Mammary epithelial cell (primary cell): ENCODE measurements at places on chromosomes 4 and X. TPM values are rescaled to one million over a fixed set of nuclear protein-coding genes. Genes with fewer than 3 reads are reported as not detected.
A peak's percentile ranks its signal among the peaks of the same experiment; 100 is the strongest.

DNA sequence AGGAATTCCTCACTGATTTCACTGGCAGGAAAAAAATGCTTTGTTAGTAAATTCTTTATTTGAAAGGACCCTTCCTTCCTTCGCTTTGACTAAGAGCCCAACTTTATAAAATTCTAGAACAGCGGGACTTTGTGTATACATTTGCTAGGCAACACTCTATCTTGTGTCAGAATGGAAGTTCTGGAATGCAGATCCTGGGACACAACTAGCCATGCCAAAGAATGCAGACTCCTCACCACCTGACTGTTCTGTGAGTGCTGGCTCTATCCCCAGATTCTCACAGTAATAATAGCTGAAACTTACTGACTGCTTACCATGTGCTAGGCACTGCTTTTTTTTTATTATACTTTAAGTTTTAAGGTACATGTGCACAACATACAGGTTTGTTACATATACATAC, 73.3 kb upstream of the ZDHHC15 start:
- DNase-seq: no peak

GRCh38 chr4:171118091-171118490, 695.1 kb upstream of the GALNTL6 start:
- no peak for DNase-seq

Gene AMER1
- total RNA-seq: 3.3 TPM

DNA sequence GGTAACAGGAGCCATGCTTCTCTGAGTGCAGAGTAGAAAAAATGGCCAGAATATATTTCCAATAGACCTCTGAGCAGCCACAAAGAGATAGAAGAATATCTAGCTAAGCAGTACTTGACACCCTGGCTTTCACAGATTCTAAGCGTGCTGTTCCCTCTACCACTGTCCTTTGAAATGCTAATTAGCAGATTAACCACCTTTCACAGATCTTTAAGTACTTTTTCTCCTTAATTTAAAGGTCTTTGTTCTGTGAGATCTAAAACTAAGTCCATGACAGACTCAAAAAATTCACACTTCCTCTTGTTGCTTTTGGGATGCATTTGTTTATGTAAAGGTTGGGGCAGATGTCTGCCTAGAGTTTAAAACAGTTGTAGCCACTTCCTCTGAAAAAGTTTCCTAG, 28.3 kb upstream of the MAGEC2 start:
- no peak for DNase-seq

GRCh38 chrX:85378461-85378860, 1.0 kb downstream of the POF1B start:
- DNase-seq: no peak

- peak; percentile 82 for DNase-seq
Observed at GRCh38 chr4:162163892-162164759, at the start of gene FSTL5. FSTL5 (minus strand) TSS chr4:162164000; CDS start chr4:162111396, 52,604 bp downstream.

Gene LIMCH1
- total RNA-seq: 7.3 TPM

DNA sequence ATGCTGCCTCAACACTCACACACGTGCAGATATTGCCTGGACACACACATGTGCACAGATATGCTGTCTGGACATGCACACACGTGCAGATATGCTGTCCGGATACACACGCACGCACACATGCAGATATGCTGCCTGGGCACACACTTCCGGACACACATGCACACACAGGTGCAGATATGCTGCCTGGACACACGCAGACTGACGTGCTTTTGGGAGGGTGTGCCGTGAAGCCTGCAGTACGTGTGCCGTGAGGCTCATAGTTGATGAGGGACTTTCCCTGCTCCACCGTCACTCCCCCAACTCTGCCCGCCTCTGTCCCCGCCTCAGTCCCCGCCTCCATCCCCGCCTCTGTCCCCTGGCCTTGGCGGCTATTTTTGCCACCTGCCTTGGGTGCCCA, 14.7 kb downstream of the FGFRL1 start:
- peak; percentile 28 for DNase-seq

Gene CASP6
- 45.5 TPM for total RNA-seq

Gene PCYT1B
- 6.2 and 12.1 TPM in 2 replicates for total RNA-seq

GRCh38 chr4:7708981-7709380, 230.7 kb downstream of the AFAP1 start:
- no peak for DNase-seq

DNA sequence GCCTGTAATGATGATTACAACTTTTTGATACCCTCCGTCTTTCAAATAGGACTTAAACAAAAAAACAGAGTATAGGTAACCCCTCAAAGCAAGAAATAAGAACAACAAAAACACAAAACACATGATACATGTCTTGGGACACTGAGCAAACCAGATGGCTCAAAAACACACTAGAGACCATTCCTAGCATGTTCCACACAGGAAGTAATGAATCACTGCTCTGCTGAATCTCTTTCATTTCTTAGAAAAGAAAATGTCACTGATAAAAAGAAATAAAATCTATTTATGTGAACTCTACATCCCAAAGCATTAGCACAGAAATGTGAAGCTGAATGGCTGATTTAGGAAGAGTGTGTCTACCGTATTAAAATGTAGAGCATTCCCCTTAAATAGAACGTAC, 134.5 kb upstream of the IL15 start:
- DNase-seq: no peak

Gene IL9R
- total RNA-seq: 0.27 TPM in 1 of 2 replicates, not detected in the other

Gene PALLD
- 380 TPM for total RNA-seq

GRCh38 chr4:154528869-154529268, 21.3 kb downstream of the PLRG1 start:
- DNase-seq: peak; percentile 35

- peak; percentile 35 for DNase-seq
Observed at GRCh38 chr4:121192480-121192879, 28.4 kb upstream of the TNIP3 start.

DNA sequence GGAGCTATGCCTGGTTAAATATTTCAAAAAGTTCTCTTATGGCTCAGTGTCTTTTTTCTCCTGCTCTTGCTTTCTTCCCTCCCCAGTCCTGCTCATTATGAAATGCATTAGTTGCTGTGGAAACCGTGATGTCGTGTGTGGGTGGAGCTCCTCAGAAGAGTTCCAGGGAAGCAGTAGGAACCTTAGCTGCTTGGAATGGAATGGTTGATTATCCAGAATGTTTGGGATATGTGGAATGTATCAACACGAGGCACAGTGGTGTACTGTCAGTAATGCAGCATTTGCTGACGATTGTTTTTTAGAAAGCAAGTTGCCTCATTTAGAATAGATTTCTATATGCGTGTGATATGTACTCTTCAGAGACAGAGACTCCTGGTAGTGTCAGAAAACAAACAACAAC, 333.2 kb downstream of the ARHGAP10 start:
- peak; percentile 13 for DNase-seq

- DNase-seq: no peak
Observed at GRCh38 chr4:99824070-99824599, 7.5 kb downstream of the DAPP1 start.

Gene FHIP1A
- 38.5 TPM for total RNA-seq

- no peak for DNase-seq
Observed at GRCh38 chr4:73762409-73762808, 22.0 kb downstream of the CXCL8 start.

DNA sequence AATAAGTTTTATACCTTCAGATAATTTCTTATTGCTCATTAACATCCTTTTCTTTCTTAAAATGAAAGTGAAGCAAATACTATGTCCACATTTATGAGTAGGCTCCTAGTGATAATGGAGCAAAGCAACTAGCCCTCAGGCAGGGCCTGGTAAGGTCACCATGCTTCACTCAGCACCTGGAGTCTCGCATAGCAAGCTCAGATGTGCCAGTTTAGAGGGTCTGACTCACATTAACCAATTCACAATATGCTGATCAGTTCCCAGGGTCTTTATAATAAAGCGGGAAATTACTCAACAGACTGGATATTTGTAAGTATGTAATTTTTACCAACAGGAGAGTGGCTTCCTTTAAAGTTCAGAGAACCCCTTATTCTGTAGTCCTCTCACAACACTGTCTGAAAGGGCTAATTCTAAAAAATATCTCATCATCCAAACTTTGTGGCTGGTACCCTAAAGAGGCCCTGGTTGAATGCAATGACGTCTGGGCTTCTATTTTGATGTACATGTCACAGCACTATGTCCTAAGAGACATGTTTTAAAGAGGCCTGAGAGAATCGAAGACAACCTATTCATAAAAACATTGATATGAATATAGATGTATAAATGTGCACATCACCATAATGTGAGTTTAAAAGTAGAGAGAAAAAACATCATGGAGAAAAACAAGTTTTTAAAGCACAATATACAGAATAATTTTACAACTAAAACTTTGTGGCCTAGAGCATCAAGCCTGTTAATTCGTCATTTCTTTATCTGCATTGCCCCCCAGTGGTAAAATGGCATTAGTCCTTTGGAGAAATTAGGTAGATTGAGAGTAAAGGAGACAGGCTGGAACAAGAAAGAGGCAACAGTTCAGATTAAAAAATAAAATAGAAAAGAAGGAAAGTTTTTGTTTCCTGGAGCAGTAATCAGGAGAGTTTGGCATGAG, 44.3 kb downstream of the IL21 start:
- DNase-seq: peak; percentile 40

DNA sequence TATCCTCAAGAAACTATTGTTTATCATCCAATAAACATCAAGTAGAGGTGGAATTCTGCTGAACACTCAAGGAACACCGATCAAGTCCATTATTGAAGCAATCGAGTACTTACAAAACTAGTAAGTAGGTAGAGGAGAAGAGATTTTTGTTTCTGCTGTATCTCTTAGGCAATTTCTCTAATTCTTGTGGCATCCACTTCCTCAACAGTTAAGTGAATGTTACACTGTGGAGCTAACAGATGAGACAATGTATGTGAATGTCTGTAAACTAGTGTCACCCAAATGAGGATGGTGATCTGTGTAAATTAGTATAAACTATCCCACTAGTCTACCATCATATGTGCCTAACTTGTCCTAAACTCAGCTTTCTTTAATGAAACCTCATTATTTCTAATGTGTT, 261.6 kb downstream of the ARHGAP24 start:
- no peak for DNase-seq

GRCh38 chrX:16910376-16910775, 36.1 kb upstream of the REPS2 start:
- no peak for DNase-seq

DNA sequence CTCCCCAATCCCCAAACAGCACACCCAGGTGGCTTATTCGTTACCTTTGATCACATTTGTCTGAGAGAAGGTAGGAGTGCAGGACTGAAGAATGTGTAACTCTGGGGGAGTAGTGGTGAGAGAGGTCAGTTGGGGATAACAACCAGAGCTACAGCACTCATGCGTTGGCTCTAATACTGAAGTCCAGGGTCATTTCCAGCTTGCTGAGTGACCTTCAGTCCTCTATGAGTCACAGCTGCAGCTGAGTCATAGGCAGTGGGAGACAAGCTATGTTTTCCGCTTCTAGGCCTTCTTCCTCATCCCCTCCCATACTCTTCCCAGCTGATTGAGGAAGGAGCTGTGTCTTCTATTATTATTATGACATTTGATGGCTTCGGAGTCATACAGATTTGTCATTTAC, 31.6 kb upstream of the CT47C1 start:
- peak; percentile 26 for DNase-seq

Gene MAGED4
- total RNA-seq: 1.2 TPM

DNA sequence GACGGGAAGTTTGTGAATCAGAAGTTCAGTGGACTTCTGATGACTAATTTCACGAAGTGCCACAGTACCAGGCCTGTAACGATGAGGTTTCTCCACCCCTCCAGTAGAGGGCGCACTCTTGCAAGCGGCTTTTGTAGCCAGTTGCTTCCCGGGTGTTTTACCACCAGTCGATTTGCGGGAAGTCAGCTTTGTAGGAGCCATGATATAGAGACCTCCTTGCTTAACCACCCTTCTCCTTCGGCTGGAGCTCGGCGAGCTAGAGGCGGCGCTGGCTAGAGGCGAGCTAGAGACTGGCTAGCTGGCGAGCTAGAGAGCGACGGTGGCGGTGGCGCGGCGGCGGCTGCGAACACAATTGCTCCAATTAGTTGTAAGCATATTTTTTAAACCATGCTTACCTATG, 72.0 kb downstream of the IL1RAPL1 start:
- no peak for DNase-seq

Gene CSAG3
- total RNA-seq: not detected

DNA sequence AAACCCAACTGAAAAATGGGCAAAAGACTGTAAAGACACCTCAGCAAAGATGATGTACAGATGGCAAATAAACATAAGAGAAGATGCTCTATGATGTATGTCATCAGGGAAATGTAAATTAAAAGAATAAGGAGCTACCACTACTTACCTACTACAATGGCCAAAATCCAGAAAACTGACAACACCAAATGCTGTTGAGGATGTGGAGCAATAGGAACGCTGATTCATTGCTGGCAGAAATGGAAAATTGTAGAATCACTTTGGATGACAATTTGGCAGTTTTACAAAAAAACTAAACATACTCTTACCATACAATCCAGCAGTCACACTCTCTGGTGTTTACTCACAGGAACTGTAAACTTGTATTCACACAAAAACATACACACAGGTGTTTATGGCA, 222.3 kb upstream of the LDB2 start:
- no peak for DNase-seq

- DNase-seq: no peak
Observed at GRCh38 chrX:153626025-153626633, 20.9 kb upstream of the DUSP9 start.

- no peak for DNase-seq
Observed at GRCh38 chr4:71609167-71609566, 174.7 kb downstream of the GC start.

Gene TEX13D
- not detected for total RNA-seq

DNA sequence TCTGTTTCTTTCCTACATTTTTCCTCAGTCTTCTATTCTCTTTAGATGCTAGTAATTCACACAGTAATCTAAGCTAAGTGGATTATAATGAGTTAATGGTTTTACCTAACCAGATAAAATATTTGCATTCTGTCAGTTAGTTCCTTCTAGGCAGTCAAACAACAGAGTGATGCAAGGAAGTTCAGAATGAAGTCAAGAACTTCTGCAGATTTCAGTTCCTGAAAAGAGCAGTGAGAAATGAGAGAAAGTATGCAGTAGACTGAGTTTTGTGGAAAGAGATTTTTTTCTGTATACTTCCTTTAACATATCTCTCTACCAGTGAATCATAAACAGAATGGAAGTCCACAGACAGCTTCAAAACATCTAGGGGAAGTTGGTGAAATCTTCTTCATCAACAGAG, 774.0 kb upstream of the POU3F4 start:
- no peak for DNase-seq

DNA sequence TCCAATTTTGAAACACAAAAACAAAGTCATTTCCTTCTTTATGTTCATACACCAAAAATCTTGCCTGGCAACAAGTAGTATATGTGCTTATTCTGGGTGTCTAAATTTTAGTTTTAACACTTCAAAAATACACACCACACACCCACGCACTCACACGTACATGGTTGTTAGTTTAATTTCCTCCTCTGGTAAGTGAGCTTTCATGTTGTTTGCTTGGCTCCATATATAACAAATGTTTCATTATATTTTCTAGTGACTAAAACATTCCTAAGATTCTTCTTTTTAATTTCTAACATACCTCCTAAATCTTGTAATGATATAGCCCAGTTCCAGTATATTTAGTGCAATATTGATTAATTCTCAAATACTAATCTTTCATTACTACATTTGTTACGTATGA, 80.9 kb downstream of the PRDM5 start:
- no peak for DNase-seq

- no peak for DNase-seq
Observed at GRCh38 chr4:15575966-15576365, 79.2 kb downstream of the FBXL5 start.

GRCh38 chr4:186068581-186069348, at the start of gene TLR3:
TLR3 (plus strand) TSS chr4:186069156; CDS start chr4:186076620, 7,464 bp downstream.
- DNase-seq: peak; percentile 42

Gene EREG
- 9.5 TPM for total RNA-seq
